ENCODE measurements at places on chromosomes 11 and 22. TPM values are rescaled to one million over a fixed set of nuclear protein-coding genes. Genes with fewer than 3 reads are reported as not detected.

GRCh38 chr11:72072348-72072747 is 8.0 kb downstream of the NUMA1 start:
- peak; percentile 33 for DNase-seq

DNA sequence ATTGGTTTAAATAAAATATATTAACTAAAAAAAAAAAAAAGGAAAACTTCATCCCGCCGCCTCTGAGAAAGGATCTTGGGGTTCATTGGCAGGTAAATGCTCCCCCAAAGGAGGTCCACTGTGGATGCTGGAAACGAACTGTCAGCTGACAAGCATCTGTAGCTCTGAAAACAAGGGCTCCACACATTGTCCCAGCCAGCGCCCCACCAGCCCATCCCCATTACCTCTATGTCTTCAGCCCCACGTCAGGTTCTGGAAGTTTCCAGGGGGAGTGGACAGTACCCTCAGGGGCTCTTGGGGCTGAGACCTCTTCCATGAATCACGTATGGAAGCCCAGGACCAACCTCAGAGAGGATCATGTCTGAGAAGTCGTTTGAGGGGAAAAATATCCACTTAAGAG is 66.4 kb upstream of the WNT7B start:
- no peak for DNase-seq

GRCh38 chr11:69251057-69251393 is 42.9 kb upstream of the MYEOV start:
- no peak for DNase-seq

- no peak for DNase-seq
These were observed 11.3 kb upstream of the OR5M1 start for GRCh38 chr11:56625946-56626345.

DNA sequence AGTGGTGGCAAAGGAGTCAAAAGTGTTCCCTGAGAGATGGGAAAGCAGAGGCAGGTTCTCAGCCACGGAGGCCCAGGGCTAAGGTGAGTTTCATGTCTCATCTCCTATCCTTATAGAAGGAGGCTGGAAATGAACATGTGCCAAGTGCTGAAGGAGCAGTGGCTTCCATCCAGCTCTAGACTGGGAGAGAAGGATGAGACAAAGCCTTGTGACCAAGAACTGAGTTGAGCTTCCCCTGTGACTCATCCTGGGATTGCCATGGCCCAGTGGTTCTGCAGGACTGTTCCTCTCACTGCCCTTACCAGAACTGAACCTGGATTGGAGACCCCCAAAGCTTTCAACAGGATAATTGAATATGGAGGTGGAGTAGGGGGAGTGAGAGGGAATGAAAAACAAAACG is 16.7 kb upstream of the OR9Q1 start:
- no peak for DNase-seq

The MRGPRX4 gene
- not detected for total RNA-seq

The OR5A1 gene
- not detected for total RNA-seq

The FIBIN gene
- not detected for total RNA-seq

Data from activated CD8-positive, alpha-beta T cell treated with anti-CD3 and anti-CD28 coated beads for 36 hours (primary cell).